ENCODE measurements at places on chromosomes 7 and 10. TPM values are rescaled to one million over a fixed set of nuclear protein-coding genes. Genes with fewer than 3 reads are reported as not detected.
A peak's percentile ranks its signal among the peaks of the same experiment; 100 is the strongest.

The ESYT2 gene
- 116 TPM for total RNA-seq

The VKORC1L1 gene
- total RNA-seq: 15.7 TPM

The OR6V1 gene
- total RNA-seq: not detected

The KCND2 gene
- total RNA-seq: not detected

The XPNPEP1 gene
- total RNA-seq: 87.3 TPM

The EEF1AKMT2 gene
- total RNA-seq: 23.5 TPM

The TRIM4 gene
- 33.5 TPM for total RNA-seq

The COL28A1 gene
- total RNA-seq: not detected

The IL2RA gene
- total RNA-seq: 142 TPM

The GPR15LG gene
- total RNA-seq: not detected

The SPDYE5 gene
- total RNA-seq: not detected

The PLAC9 gene
- total RNA-seq: not detected

The COL13A1 gene
- not detected for total RNA-seq

GRCh38 chr7:34022626-34023025 is 117.3 kb downstream of the BMPER start:
- DNase-seq: no peak
- no peaks in the 10 kb centered on the region for H3K4me1 ChIP-seq
- H3K27ac ChIP-seq: no peak overlapping the region
- H3K27me3 ChIP-seq: no peaks in the 10 kb centered on the region

- peaks cover 14% of the 10 kb centered on the region for H3K27me3 ChIP-seq
- H3K4me3 ChIP-seq: no peak overlapping the region
- no peak overlapping the region for H3K27ac ChIP-seq
- H3K4me1 ChIP-seq: no peaks in the 10 kb centered on the region
- DNase-seq: no peak
Observed at GRCh38 chr7:25823571-25823970, 328.4 kb upstream of the NFE2L3 start.

GRCh38 chr10:21751341-21752310 is 217.6 kb downstream of the MLLT10 start:
- H3K4me3 ChIP-seq: no peak overlapping the region
- no peak for DNase-seq
- no peaks in the 10 kb centered on the region for H3K27me3 ChIP-seq
- peaks cover 19% of the 10 kb centered on the region for H3K4me1 ChIP-seq
- H3K27ac ChIP-seq: peak overlapping the region; percentile 25

DNA sequence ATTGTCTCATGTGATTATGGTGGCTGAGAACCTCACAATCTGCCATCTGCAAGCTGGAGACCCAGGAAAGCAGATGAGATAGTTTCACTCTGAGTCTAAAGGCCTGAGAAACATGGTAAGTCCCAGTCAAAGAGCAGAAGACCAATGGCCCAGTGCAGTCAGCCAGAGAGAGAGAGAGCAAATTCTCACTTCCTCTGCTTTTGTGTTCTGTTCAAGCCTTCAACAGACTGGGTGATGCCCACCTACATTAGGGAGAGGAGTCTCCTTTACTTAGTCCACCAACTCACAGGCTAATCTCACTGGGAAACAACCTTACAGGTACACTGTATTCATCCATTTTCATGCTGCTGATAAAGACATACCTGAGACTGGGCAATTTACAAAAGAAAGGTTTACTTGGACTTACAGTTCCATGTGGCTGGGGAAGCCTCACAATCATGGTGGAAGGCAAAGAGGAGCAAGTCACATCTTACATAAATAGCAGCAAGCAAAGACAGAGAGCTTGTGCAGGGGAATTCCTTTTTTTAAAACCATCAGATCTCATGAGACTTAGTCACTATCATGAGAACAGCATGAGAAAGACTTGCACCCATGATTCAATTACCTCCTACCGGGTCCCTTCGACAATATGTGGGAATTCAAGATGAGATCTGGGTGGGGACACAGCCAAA is 4.7 kb upstream of the FRMPD2 start:
- no peaks in the 10 kb centered on the region for H3K36me3 ChIP-seq
- H3K27me3 ChIP-seq: peaks cover 9% of the 10 kb centered on the region
- no peak for DNase-seq
- no peak overlapping the region for H3K27ac ChIP-seq
- no peak overlapping the region for H3K4me3 ChIP-seq
- no peaks in the 10 kb centered on the region for H3K4me1 ChIP-seq

GRCh38 chr7:43484678-43485395 is 98.1 kb upstream of the STK17A start:
- H3K4me3 ChIP-seq: no peak overlapping the region
- H3K27ac ChIP-seq: no peak overlapping the region
- peaks cover 9% of the 10 kb centered on the region for H3K27me3 ChIP-seq
- no peaks in the 10 kb centered on the region for H3K36me3 ChIP-seq
- no peaks in the 10 kb centered on the region for H3K4me1 ChIP-seq

DNA sequence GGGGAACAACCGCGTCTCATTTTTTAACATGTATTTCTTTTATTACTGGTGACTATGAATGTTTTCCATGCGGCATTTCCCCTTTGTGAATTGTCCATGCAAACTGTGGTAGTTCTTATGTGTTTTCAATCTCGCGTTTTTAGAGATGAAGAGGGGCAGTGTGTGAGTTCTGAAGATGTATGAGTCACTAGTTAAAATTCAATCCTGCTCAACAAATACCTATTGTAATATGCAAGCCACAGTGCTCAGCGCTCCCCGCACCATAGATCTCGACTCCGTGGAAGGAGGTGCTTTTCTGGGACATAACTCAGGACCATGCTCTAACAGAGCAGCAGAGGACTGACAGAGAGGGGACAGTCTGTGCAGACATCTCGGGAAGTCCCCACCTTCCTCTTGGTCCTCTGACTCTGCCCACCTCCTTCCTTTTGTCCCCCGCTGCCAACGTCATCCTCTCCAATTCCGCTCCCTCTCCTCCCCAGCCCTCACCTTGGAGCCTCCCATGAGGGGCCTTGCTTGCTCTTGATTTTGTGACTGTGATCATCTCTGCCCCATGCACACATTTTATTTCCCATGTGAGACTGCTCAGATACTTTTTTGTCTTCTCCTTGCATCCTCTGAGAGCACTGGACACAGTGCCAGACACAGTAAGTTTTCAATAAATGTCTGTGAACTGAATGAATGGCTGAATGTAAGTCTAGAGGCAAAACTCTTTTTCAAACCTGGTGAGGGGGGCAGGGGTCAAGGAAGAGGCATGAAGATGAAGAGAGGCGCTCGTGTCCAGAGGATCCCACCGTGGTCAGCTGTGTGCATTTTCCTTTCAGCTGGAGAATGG is 42.7 kb upstream of the PLEKHA1 start:
- H3K27me3 ChIP-seq: peaks cover 21% of the 10 kb centered on the region
- H3K4me1 ChIP-seq: peaks cover 4% of the 10 kb centered on the region
- H3K4me3 ChIP-seq: no peak overlapping the region
- H3K27ac ChIP-seq: no peak overlapping the region
- DNase-seq: no peak
- no peaks in the 10 kb centered on the region for H3K36me3 ChIP-seq

- H3K4me3 ChIP-seq: no peak overlapping the region
- no peaks in the 10 kb centered on the region for H3K36me3 ChIP-seq
- DNase-seq: no peak
- no peak overlapping the region for H3K27ac ChIP-seq
Observed at GRCh38 chr7:26550492-26550891, 258.8 kb downstream of the SNX10 start.

GRCh38 chr7:120089968-120090367 is 183.0 kb upstream of the KCND2 start:
- no peaks in the 10 kb centered on the region for H3K27me3 ChIP-seq
- H3K27ac ChIP-seq: no peak overlapping the region
- DNase-seq: no peak
- H3K4me3 ChIP-seq: no peak overlapping the region

DNA sequence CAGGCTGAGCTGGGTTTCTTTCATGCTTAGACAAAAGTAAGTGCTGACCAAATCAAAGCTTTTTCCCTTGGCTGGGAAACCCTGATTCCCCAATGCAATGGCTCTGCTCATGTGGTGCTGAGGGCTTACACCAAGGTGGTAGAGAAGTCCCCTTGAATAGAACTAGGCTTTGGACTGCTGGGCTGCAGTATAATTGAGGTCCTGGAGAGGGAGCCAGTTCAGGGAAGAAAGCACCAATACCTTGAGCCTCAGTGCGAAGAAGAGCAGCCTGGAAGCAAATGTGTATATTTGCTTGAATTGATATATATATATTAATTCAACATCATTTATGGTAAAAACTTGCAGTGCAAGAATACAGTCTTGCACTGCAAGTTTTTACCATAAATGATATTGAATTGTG is 391.1 kb downstream of the RPS24 start:
- no peak for DNase-seq
- H3K27ac ChIP-seq: no peak overlapping the region
- peaks cover 27% of the 10 kb centered on the region for H3K27me3 ChIP-seq
- no peak overlapping the region for H3K4me3 ChIP-seq
- no peaks in the 10 kb centered on the region for H3K36me3 ChIP-seq
- H3K4me1 ChIP-seq: no peaks in the 10 kb centered on the region

DNA sequence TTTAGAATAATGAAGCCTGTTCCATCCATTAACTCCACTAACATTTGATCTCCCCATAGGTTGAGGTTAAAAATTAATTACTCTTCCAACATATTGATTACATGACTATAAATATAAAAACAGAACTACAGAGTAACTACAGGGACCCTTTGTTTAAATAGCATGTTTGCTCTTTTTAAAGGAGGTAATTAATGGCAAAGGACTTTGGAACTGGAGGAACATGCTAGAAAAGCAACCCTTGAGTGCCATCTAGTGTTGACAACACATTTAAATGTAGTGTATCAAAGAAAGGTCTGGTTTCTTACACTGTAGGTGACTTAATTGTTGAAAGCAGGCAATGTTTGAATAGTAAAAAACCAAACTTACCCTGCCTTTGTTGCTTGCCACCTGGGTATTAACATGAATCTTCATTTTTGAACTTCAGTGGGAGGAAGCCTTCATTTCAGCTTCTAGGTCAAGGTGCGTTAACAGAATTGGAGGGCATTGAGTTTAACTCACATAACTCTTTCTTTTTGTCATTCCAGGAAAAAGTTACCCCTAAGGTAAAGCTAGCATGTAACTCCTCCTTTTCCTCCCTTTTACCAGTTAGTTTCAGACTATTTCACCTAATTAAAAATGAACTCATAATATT is 52.6 kb upstream of the CAPZA2 start:
- peak; percentile 35 for DNase-seq
- no peaks in the 10 kb centered on the region for H3K27me3 ChIP-seq
- H3K4me3 ChIP-seq: no peak overlapping the region
- no peak overlapping the region for H3K27ac ChIP-seq
- no peaks in the 10 kb centered on the region for H3K36me3 ChIP-seq

GRCh38 chr10:74955796-74956195 is 129.4 kb downstream of the KAT6B start:
- no peaks in the 10 kb centered on the region for H3K4me1 ChIP-seq
- DNase-seq: no peak
- H3K36me3 ChIP-seq: no peaks in the 10 kb centered on the region
- no peaks in the 10 kb centered on the region for H3K27me3 ChIP-seq

DNA sequence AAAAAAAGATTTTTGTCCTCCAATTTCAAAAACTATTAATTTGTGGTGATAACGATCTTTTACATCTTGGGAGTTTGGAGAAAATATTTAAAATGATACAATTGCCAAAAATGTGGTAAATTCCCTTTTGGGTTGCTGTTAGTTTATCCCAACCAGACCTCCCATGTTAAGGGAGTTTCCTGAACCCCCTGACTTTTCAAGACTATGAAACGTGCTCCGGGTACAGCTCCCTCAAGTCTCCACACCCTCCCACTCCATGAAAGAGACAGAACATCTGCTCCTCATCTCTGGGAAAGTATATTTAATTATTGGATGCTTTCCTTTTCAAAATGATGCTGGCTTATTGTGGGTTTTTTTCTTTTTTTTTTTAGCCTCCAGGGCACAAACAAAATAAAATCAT is 534.6 kb upstream of the NRP1 start:
- H3K36me3 ChIP-seq: no peaks in the 10 kb centered on the region
- H3K27ac ChIP-seq: no peak overlapping the region
- H3K4me1 ChIP-seq: no peaks in the 10 kb centered on the region
- no peak for DNase-seq
- peaks cover 2% of the 10 kb centered on the region for H3K27me3 ChIP-seq

DNA sequence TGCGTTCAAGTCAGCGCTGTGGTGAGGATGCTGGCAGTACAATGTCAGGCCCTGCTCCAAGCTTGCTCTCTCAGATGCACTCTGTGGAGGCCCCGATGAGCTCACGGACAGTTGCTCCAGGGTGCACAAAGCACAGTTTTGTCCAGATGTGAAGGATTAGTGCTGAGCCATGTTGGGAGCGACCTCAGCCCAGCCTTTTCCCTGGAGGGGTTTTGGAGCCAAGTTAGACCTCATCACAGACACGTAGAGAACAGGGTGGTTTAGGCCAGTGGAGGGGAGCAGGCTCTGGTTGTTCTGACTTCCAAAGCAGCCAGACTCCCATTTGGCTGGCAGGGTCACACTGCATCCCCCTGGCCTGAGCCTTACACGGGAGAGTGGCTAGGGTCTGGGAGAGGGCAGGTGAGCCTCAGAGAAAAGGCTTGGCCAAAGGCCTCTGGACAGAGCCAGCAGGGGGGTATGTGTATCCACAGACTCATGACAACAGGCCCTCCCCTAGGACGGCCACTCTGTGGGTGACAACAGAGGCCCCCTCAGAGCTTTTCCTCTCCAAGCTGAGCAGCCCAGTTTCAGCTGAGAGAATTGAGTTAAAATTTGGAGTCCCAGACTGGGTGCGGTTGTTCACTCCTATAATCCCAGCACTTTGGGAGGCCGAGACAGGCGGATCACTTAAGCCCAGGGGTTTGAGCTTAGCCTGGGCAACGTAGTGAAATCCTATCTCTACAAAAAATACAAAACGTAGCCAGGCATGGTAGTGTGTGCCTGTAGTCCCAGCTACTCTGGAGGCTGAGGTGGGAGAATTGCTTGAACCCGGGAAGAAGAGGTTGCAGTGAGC is 4.7 kb downstream of the PLAC9 start:
- no peaks in the 10 kb centered on the region for H3K36me3 ChIP-seq
- H3K4me1 ChIP-seq: peaks cover 3% of the 10 kb centered on the region
- no peak overlapping the region for H3K4me3 ChIP-seq
- no peak overlapping the region for H3K27ac ChIP-seq
- H3K27me3 ChIP-seq: peaks cover 21% of the 10 kb centered on the region

GRCh38 chr7:84085147-84085546 is 109.4 kb downstream of the SEMA3A start:
- no peak for DNase-seq
- peaks cover 12% of the 10 kb centered on the region for H3K4me1 ChIP-seq
- H3K27ac ChIP-seq: no peak overlapping the region
- H3K36me3 ChIP-seq: peaks cover 4% of the 10 kb centered on the region
- H3K27me3 ChIP-seq: no peaks in the 10 kb centered on the region

- no peak overlapping the region for H3K27ac ChIP-seq
- H3K27me3 ChIP-seq: peaks cover 3% of the 10 kb centered on the region
- H3K36me3 ChIP-seq: no peaks in the 10 kb centered on the region
Observed at GRCh38 chr10:111996103-111996502, 187.5 kb downstream of the GPAM start.

- H3K27me3 ChIP-seq: no peaks in the 10 kb centered on the region
- H3K4me1 ChIP-seq: peaks cover 31% of the 10 kb centered on the region
- H3K36me3 ChIP-seq: no peaks in the 10 kb centered on the region
- DNase-seq: peak; percentile 41
- no peak overlapping the region for H3K27ac ChIP-seq
Observed at GRCh38 chr10:110425684-110426293, 71.9 kb upstream of the DUSP5 start.

- H3K36me3 ChIP-seq: no peaks in the 10 kb centered on the region
- DNase-seq: no peak
- H3K4me1 ChIP-seq: peaks cover 2% of the 10 kb centered on the region
Observed at GRCh38 chr7:34842782-34843181, 184.8 kb downstream of the NPSR1 start.

Data from activated CD4-positive, alpha-beta T cell treated with anti-CD3 and anti-CD28 coated beads, Interleukin-2, amount 10 ng/mL, durations not matched to agents 7 days and 5 days (primary cell).